ENCODE measurements at places on chromosomes 13 and 19.

- no peak for DNase-seq
Observed at GRCh38 chr13:66264971-66265370, 965.2 kb downstream of the PCDH9 start.

DNA sequence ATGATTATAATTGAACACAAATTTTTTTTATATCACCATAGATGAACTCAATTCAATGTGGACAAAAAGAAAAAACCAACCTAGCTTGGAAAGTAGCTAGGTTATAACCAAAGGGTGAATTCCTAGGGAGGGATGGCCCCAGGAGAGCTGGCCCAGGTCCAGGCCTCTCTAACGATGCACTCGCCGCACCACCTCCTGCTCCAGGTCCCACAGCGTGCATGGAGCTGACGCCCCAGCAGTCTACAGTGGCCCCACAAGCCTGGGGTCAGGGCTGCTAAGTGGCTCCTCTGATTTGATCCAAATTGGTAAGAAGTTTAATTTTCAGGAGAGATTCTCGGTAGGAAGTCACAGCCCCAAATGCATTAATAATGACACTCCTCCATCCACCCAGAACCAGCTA, 48.8 kb downstream of the TSHZ3 start:
- no peak for DNase-seq

- no peak for DNase-seq
Observed at GRCh38 chr19:4556597-4557127, 2.8 kb downstream of the SEMA6B start.

DNA sequence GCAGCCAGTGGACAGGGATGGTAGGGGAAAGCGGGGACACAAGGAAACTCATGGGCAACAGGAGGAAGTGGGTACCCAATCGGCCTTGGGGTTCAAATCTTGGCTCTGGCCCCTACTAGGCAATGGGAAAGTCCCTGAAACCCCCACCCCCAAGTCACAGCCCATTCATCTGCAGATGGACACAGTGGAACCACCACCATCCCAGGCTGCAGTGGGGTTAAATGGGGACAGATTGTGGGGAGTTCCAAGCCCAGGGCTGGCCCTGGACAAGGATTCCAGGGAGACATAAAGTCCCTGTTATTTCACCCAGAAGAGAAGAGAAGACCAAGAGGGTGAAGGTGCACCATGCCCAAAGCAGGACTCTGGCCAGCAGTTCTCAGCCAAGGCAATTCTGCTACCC, 48.5 kb downstream of the CPAMD8 start:
- no peak for DNase-seq

GRCh38 chr19:50330365-50331078, 1.3 kb upstream of the KCNC3 start:
- no peak for DNase-seq

DNA sequence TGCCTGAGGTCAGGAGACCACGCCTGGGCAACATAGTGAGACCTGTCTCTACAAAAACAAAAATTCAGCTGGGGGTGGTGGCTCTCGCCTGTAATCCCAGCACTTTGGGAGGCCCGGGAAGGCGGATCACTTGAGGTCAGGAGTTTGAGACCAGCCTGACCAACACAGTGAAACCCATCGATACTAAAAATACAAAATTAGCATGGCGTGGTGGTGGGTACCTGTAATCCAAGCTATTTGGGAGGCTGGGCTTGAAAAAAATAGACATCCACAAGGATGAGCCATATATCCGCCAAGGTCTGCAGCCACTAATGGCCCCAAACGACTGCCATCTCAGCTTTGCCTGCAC, 3.1 kb downstream of the RPS16 start:
- DNase-seq, result no peak

DNA sequence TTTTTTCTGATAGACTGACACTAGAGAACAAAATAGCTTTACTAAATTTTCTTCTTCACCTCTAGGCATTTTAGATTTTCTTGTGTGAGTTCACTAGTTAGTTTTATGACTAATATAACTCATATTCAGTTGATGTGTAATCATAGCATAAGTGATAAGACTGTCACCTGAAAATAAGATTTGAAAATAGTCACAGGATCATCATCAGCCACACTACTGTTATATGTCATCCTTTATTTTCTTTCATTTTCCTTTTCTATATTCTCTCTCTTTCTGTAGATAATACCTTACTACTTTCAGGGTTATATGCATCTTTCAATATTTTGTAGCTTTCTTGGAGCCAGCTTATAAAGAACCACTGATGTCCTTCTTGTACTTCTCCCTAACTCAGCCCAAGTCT, 292.6 kb downstream of the TDRD3 start:
- DNase-seq, result no peak

- DNase-seq, result no peak
Observed at GRCh38 chr13:29539856-29540255, 55.6 kb downstream of the SLC7A1 start.

GRCh38 chr19:45280471-45280961, 29.4 kb downstream of the MARK4 start:
- DNase-seq, result no peak

DNA sequence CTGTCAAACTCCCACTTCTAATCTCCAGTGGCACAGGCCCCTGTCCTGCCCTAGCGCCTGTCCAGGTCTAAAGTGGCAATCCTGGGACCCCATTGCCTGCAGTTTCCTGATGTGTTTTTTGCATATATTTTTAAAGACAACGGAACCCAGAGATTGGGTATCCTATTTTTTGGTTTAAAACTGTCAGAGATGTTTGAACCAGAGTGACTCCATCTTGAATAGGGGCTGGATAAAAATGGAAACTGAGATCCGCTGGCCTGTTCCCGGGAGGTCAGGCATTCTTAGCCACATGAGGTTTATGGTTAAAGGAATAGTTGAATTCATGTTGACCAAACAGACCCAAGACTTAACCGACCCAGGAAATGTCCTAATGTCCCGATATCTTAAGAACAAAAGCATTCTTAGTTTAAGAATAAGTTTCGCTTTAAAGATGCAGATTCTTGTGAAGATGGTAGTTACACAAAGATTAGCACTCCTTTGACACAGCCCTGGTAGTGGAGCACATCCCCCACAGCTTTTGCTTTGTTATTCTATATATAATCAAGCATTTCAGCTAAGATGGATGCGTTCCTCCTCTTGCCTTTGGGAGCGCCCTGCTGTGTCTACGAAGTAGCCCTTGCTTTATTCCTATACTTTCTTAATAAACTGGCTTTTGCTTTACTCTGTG, 332.1 kb downstream of the UQCRFS1 start:
- no peak for DNase-seq

GRCh38 chr13:40345654-40346372, 320.6 kb downstream of the FOXO1 start:
- no peak for DNase-seq

DNA sequence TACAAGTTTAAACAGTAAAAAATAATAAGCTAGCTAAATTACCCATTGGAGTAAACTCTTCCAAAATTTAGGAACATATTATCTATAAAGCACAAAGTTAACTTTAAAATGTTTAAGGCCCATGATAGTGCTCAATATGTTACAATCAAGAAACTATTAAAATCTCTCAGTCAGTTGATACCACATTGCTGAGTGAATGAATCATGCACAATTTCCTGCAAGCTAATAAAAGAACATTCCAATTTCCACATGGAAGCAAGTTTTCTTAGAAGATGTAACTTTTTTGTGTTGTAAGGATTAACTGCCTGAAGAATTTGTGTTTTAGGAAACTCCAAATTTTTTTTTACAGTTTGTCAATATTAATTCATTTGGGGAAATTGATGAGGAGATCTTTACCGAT, 666.6 kb downstream of the SLITRK1 start:
- no peak for DNase-seq

DNA sequence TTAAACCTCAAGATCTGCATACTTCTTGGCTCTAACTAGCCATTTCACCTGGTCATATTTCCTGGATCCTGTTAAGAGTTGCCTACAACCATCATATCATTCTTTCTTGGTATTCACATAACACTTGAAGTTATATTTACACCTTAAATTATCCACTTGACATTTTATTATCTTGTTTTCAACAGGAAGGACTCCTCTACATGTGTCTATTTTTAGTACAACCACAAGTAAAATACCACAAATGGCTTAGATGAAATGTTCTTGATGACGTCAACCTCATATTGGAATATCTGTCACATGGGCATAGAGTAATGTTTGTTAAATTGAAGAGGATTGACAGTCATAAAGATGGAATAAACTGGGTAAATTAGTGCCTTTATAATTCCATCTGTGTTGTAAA, 9.4 kb downstream of the PCDH20 start:
- no peak for DNase-seq
